ENCODE measurements at places on chromosomes 7 and 10. TPM values are rescaled to one million over a fixed set of nuclear protein-coding genes. Genes with fewer than 3 reads are reported as not detected.

GRCh38 chr10:35925493-35925892 is 283.4 kb upstream of the FZD8 start:
- DNase-seq, result peak; percentile 27

DNA sequence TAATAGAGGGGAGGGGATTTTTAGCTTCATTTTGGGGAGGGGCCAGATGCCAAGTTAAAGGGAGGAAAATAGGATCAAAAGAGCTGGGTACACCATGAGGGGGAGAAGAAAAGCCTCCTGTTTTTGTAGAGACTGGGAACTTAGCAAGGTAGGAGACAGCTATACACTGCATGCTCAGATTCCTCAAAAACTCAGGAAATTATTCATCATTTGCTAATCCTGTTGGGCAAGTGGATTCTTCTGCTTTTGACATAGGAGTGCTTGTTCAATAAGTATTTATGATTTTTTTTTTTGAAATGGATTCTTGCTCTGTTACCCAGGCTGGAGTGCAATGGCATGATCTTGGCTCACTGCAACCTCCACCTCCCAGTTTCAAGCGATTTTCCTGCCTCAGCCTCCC is 73.4 kb downstream of the LYZL2 start:
- DNase-seq, result no peak

DNA sequence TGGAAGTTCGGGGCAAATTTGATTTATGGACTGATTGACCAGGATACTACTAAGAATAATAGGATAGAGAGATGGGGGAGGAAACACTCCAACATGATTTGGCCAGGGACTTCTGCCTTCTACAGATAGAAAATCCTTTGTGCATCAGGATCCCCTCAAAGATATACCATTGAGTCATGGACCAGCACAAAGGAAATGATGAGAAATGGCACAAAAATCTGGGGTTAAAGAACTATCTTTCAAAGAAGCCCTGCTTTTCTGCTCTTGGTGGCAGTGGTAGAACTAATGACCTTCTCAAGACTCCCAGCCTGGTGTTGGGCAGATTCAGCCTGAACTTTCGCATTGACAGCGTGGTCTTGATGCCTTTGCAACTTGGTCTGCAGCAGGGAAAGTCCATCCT is 27.6 kb upstream of the LAMB1 start:
- DNase-seq, result no peak

GRCh38 chr10:68826764-68827591 is at the start of gene STOX1:
STOX1 (plus strand) TSS chr10:68827531; CDS start chr10:68827624, 93 bp downstream.
- DNase-seq, result peak; percentile 67

GRCh38 chr7:41628901-41629300 is 74.0 kb downstream of the INHBA start:
- DNase-seq, result no peak

GRCh38 chr10:82982110-82982608 is 1107.2 kb downstream of the NRG3 start:
- DNase-seq, result no peak

DNA sequence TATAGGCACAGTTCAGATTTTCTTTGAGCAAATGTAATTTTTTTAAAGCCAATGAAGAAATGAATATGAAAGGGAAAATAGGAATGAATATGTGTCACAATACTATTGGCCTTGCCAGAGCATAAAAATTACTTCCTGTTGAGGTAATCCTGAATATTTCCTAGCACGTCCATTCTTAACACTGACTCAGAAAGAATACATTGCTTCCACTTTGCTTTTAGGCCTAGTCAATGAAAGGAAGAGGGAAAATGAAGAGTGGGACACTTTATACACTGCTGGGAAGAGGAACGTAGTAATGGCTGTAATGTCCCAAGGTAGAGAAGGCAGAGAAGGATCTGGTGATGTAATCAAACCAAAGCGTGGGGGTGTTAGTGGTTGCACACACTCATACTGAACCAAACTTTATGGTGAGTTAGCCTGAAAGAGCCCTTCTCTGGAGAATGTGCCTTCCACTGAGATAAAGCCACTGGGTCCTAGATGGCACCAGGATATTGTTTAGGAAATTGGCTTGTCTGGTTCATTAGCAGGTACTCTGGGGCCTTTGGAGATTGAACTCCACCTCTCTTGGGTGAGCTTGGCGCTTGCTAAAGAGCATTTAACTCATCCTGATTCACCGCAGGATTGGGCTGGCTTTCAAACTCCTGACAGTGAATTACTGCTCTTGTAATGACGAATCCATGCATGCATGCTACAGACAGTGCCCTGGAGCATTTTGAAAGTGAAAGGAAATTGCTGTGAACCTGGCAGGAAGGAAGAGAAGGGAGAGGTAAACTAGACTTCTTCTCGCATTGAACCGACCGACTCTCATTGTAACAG is 254.9 kb downstream of the KIAA1217 start:
- DNase-seq, result peak; percentile 73

DNA sequence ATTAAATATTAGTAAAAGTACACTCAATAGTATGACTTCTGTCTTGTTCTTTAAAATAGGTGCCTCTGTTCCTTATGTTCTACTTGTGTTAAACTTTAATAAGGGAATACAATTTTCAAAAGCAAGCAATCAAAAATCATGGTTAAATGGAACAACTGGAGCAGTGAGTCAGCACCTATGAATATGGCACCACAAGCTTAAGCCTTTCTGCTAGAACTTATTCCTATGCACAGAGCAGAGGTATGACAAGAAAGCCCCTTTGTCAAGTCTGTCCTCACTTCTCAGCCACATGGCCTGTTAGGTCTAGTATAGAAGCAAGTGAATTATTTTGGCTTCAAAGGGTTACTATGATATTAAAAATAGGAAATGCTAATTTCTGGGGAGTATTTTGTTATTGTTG is 29.8 kb downstream of the FAM13C start:
- DNase-seq, result no peak

- no peak for DNase-seq
Observed at GRCh38 chr10:37704566-37704965, 152.8 kb downstream of the ZNF248 start.

GRCh38 chr10:101609481-101609880 is 21.4 kb downstream of the DPCD start:
- DNase-seq, result peak; percentile 37

- peak; percentile 73 for DNase-seq
Observed at GRCh38 chr7:112084520-112084971, 121.7 kb downstream of the DOCK4 start.

DNA sequence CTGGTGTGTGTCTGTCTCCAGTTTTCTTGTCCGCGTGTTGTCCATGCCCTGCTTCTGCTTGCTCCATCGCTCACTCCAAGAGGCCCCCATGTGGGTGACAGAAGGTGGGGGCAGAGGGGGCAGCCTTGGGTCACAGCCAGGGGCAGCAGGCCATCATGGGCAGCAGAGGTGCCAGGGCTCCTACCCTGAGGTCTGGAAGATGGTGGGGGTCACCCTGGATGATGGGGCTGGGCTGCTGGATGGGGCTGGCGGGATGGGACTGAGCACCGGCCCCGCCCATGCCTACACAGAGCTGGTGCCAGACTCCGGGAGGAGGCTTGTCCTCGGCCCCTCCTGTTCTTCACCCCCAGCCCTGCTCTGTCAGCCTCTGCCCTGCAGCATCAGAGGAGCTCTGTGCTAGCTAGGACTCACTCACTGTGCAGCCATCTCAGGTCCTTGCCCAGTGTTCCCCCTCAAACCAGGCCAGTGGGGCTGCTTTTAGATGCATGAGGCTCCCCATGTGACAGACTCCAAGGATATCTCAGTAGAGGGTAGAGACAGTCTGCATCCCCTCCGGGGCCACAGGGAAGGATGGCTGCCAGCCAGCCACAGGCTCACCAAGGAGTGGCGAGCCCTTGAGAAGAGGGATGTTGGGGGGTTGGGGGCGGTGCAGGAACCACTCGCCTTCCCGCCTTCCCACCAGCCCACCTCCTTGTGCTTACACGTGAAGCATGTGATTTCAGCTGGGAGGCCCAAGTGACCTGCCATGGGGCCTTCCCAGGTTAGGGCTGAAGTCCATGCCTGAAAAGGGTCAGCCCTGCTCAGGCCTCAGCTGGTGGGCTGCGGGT is 35.5 kb upstream of the PPIF start:
- no peak for DNase-seq

- no peak for DNase-seq
Observed at GRCh38 chr10:109962247-109962646, 38.9 kb upstream of the XPNPEP1 start.

DNA sequence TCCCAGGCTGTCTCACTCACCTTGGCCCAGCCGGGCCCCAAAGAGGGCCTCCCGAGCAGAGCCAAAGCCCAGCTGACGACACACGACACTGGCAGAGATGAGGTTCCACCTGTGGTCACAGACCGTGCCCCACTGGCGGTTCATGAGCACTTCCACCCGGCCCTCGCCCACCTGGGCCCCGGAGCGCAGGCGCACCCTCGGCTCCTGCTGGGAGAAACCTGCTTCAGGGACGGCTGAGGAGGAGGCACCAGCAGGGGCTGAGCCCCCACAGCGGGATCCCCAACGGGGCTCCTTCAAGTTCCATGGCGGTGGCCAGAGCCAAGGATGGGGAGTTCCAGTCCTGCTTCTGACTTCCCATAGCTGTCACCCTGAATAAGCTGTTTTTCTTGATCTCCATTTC is 10.0 kb downstream of the LOXL4 start:
- DNase-seq, result no peak

MSMB gene
- not detected for total RNA-seq

FANK1 gene
- 0.60 TPM for total RNA-seq
